ENCODE measurements at places on chromosomes 1 and 21. TPM values are rescaled to one million over a fixed set of nuclear protein-coding genes. Genes with fewer than 3 reads are reported as not detected.
A peak's percentile ranks its signal among the peaks of the same experiment; 100 is the strongest.

The CHRM3 gene
- total RNA-seq = not detected

The CNKSR1 gene
- total RNA-seq = 0.12 TPM

GRCh38 chr1:7470904-7471638 lies 300.0 kb upstream of the VAMP3 start:
- peak; percentile 99 for DNase-seq

GRCh38 chr1:243234978-243235647 lies 20.0 kb downstream of the CEP170 start:
- peak; percentile 38 for DNase-seq

The OR2L2 gene
- not detected for total RNA-seq

GRCh38 chr1:50476800-50477199 lies 53.6 kb upstream of the DMRTA2 start:
- no peak for DNase-seq
